ENCODE measurements at places on chromosomes 7 and 10.

DNA sequence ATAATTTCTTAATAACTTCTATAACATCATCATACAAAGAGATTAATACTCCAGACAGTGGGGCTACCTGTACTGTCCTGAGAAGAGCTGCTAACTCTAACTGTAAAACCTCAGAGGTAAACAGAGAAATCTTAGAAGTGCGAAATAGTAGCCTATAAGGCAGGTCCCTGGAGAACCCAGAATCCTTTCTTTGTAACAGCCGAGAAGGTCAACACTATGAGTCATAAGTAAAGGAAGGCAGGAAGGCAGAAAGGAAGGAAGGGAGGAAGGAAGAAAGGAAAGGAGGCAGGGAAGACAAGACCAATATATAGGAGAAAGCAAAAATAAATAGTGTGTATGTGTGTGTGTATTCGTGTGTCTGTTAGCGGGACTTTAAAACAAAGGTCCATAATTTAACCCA lies 540.6 kb downstream of the ZWINT start:
- no peak for DNase-seq

DNA sequence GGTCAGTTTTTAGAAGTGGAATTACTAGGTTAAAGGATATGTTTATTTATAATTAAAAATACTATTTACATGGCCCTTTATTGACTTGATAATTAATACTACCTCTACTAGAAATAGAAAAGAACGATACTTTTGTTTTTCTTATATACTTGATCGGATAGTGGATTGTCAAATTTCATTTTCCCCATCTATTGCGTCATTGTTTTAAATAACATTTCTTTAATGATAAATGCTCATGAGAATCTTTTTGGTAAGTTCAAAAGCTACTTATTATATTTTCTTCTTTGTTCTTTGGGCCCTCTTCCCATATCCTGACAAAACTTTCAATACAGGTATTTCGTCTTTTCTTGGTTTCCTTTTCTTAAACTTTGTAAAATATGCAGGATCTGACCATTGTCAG lies 392.4 kb downstream of the PHF14 start:
- no peak for DNase-seq

- no peak for DNase-seq
Observed at GRCh38 chr10:70571636-70572439, 30.7 kb downstream of the PRF1 start.

- DNase-seq, result no peak
Observed at GRCh38 chr10:131657985-131658330, 242.8 kb upstream of the PPP2R2D start.

GRCh38 chr10:78718032-78718572 lies 350.7 kb upstream of the ZMIZ1 start:
- DNase-seq, result no peak

DNA sequence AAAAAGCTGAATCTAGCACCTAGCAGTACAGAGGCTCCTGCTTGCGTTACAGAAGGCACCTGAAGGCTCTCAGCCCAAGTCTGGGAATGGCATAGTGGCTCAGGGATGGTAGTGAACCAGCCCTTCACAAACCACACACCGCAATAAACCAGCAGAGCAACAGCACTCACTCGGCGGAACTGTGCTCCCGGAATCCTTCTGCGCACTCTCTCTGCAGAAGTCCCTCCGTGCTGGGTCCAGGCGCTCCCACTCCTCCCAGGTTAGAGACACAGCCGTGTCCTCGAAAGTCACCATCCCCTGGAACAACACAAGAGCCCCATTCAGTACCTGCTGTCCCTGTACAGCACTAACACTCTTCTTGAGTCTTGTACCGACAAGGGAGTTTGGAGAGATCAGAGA lies 1.5 kb downstream of the ZNF394 start:
- no peak for DNase-seq

GRCh38 chr10:113716109-113716910 lies 35.2 kb upstream of the PLEKHS1 start:
- DNase-seq, result no peak

DNA sequence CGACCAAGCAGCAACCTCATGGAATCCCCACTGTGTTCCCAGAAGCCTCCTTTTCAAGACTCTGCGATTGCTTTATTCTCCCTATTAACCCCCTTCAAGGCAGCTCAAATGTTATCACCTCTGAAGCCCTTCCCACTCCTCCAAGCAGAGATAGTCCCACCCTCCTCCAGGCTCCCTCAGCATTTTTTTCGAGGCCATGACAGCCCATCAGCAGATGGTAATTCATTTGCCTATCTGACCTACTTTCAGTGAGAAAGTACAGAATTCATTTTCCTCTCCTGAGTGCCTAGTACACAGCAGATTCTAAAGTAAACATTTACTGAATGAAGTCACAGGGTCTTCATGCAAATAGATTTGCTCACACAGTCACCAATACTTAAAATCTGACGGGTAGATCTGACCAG lies 47.8 kb downstream of the HERPUD2 start:
- DNase-seq, result no peak

GRCh38 chr10:72637398-72637857 lies 11.5 kb upstream of the MICU1 start:
- no peak for DNase-seq

- DNase-seq, result no peak
Observed at GRCh38 chr7:138713191-138713590, 12.0 kb upstream of the SVOPL start.

- no peak for DNase-seq
Observed at GRCh38 chr10:86958116-86958900, at the start of gene SNCG. TSS of gene SNCG (plus strand) at chr10:86958599. CDS start at chr10:86958698, 99 bp downstream.

- DNase-seq, result no peak
Observed at GRCh38 chr7:138542183-138542582, 82.1 kb downstream of the TRIM24 start.

DNA sequence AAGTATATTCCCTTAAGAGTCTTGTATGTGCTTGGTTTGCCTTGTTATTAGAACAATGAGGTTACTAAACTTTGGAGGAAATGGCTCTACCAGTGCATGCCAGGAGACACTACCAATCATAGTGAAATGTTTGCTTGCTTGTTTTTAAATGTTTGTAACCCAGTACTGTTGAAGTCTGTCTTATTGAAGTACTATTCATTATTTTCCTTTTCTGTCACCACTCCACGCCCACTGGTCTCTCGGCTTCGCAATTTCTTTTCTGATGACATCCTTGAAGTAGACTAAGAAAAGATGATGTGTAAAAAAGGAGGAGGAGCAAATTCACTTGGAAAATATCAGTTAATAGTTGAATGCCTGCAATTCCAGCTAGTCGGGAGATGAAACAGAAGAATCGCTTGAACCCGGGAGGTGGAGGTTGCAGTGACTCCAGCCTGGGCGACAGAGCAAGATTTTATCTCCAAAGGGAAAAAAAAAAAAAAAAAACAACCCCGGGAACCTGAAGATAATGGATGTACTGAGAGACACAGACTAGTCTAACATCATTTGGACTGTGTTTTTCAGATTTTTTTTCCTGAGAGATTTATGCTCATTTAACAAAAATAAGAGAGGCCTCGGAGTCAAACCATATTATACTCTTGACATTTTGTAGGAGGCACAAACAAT lies 959.4 kb downstream of the PCDH15 start:
- no peak for DNase-seq

DNA sequence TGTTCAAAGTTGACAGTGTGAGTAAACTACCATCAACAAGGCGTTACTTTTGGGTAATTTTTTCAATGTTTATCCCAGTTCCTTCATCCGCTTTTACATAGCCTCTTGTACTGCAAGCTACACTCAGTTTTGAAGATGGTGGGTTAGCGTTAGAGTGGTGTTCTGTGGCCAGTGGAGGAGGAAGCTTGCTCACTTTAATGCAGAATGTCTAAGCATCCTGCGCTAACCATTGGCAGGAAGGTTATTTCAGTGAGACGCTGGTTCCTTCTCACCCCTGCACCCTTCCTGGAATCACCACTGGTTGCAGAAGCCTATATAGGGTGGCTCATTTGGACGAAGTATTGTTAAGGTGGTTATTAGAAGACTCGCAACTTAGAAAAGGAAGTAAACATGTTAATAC lies 159.1 kb downstream of the CELF2 start:
- DNase-seq, result no peak

GRCh38 chr7:82818171-82818570 lies 344.5 kb downstream of the PCLO start:
- no peak for DNase-seq

- DNase-seq, result no peak
Observed at GRCh38 chr10:23399701-23400144, 39.2 kb upstream of the OTUD1 start.

DNA sequence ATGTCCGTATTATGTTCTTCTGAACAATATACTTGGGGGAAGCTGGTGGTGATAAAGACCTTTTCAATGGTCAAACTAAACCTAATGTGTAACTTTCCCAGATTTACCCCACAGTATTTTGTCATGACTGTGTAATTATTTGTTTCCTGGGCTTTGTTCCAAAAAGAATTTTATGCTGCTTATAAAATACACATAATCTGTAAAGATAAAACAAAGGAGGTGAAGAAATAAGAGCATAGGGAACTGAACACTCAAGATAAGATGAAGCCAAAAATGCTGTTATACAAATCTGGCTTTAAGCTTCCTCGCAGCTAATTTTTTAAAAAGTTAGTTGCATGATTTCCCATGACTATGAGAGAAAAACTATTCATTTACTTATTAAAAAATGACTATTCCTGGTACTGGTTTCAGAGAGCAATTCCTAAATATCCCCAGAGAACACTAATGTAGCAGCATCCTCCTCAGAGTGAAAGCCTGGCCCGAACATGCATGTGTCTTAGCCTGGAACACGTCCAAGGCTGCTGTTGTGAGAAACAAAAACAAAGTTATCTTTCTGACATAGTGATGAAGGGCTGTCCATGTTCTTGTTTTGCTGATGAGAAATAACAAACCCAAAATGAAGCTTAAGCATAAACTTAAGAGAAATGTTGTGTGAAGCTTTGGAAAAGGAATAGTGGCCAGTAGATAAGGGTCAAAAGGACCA lies 33.9 kb downstream of the MALSU1 start:
- no peak for DNase-seq

GRCh38 chr10:123297175-123297574 lies 143.0 kb downstream of the BUB3 start:
- no peak for DNase-seq

- DNase-seq, result no peak
Observed at GRCh38 chr10:30510184-30510931, 76.4 kb downstream of the MAP3K8 start.

DNA sequence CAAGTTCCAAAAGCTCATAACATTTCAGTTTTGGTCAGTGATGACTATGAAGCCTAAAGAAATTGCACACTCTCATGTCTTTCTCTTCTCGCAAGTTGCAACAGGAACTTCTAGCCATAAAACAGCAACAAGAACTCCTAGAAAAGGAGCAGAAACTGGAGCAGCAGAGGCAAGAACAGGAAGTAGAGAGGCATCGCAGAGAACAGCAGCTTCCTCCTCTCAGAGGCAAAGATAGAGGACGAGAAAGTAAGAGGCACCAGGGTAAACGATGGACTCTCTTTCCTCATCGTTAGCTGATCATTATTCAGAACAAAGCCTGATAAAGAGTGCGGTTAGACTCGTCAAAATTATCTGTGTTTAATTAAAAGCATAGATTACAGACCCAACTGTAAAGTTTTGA lies 94.7 kb downstream of the HDAC9 start:
- no peak for DNase-seq

DNA sequence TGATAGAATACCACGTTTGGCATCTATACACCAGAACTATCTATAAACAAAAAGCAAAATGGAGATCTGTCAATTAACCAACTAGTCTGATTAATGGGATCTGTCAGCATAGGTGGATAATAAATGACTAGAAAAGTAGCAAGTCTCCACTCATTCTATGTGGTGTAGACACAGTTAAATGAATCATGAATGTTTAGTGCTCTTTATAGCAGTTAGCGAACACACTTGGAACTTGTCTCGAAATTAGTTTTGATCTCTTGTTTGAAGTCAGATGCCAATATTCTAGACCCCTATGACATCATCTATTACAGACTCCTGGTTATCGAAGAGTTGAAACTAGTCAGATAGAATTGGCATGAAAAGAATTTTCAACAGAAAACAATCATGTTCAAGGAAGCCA lies 259.7 kb downstream of the AHR start:
- DNase-seq, result no peak

DNA sequence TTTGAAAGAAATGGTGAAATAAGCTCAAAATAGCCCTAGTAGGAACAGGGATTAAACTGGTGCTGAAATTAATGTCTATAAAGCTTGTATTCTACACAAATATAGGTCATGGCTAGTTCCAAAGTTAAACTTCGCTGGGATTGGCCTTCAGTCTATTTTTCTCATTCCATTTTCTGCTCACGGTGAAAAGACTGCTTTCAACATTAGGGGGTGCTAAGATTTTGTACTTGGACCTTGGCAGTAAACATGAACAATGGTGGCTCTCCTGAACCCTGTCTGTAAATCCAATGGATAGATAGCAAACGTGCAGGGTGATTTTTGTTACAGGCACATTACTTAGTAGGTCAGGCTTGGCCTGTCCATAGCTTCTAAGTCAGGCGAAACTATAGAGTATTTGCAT lies 36.0 kb upstream of the RSU1 start:
- DNase-seq, result no peak

GRCh38 chr10:91552274-91553095 lies 80.4 kb downstream of the PPP1R3C start:
- no peak for DNase-seq

- no peak for DNase-seq
Observed at GRCh38 chr10:3538291-3538655, 246.7 kb downstream of the KLF6 start.

GRCh38 chr7:15781944-15782343 lies 95.5 kb upstream of the MEOX2 start:
- DNase-seq, result no peak

GRCh38 chr7:651032-651728 lies 75.3 kb upstream of the DNAAF5 start:
- DNase-seq, result no peak

DNA sequence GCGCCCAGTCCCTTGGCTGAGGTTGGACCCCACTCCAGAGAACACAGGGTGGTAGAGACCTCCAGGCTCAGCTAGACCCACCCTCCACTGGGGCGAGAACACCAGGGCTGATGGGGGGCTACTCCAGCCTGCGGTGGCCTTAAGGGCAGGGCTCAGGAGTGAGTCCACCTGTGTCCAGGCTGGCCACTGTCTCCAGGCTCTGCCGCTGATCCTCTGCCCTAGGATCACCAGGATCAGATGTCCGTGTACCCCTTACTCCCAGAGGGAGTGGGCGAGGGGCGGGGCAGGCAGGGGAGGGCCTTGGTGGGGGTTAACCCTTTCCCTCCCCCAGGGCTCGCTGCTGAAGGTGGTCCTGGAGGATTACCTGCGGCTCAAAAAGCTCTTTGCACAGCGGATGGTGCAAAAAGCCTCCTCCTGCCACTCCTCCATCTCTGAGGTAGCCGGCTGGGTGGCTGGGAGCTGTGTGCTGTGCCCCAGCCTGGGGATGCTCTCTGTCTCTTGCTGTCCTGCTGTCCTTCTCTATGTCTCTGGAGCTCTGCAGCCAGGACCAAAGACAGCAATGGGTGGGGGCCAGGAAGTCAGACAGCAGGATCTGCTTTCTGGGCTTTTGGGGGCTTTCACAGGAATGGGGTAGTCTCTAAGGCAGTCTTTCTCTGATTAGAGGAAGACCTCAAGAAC lies 38.0 kb downstream of the PSAP start:
- no peak for DNase-seq

- no peak for DNase-seq
Observed at GRCh38 chr10:26733750-26734568, 36.5 kb downstream of the PDSS1 start.
